ENCODE measurements at places on chromosomes 13 and 19.

GRCh38 chr13:40460116-40460515 lies 206.3 kb downstream of the FOXO1 start:
- DNase-seq: no peak

DNA sequence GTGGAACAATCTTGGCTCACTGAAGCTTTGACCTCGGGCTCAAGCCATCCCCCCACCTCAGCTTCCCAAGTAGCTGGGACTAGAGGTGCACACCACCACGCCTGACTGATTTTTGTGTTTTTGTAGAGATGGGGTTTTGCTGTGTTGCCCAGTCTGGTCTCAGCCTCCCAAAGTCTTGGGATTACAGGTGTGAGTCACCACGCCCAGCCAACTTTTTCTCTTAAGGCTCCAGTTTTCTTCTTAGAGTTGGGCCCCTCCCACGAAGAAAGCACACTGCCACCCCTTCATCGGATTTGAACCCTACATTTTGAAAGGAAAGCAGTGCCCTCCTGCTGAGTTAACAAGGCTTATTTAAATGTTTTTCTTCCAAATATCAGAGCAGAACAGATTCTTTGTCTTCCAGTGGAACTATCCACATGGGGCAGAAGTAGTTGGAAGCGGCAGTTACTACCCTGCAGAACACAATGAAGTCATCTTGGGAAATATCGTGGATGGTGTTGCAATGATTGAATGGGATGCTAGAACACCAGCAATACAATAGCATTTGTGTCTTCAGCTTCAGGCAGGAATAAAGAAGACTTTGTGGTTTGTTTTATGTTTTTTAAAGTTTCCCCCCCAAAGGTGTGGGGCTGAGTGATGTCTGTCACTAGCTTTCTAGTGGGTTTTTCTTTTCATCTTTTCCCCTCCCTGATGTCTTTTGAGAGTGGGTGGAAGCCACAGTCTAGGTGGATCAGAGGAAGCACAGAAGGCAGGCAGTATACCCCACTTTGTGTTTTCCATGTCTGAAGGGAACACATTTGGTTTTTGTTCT lies 8.9 kb downstream of the ACTN4 start:
- DNase-seq: no peak

- DNase-seq: no peak
Observed at GRCh38 chr13:44951184-44951583, 38.1 kb downstream of the NUFIP1 start.

DNA sequence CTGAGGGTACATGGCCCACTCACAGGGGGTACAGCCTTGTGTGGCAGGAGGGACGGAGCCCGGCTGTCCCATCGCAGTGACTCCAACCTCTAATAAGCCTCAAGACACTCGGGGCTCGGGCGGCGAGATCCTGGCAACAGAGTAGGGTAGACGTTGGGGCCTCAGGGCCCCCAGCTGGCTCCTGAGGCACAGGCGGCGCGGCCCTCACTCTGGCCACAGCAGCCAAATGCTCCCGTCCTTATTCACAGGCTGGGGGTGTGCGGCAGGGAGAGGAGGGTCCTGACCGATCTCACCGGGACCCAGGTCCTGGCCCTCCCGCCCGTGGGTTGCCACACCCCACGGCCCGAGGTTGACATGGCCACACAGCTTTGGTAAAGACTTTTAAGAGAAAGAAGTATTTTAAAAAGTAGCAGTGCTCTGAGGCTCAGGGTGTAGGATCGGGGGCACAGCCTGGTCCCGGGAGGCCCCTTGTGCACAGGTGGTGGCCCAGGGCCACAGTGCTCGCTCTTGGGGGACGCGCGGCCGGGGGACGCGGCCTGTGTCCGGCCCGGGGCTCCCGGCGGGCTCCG lies 7.6 kb downstream of the SLC39A3 start:
- DNase-seq: no peak

DNA sequence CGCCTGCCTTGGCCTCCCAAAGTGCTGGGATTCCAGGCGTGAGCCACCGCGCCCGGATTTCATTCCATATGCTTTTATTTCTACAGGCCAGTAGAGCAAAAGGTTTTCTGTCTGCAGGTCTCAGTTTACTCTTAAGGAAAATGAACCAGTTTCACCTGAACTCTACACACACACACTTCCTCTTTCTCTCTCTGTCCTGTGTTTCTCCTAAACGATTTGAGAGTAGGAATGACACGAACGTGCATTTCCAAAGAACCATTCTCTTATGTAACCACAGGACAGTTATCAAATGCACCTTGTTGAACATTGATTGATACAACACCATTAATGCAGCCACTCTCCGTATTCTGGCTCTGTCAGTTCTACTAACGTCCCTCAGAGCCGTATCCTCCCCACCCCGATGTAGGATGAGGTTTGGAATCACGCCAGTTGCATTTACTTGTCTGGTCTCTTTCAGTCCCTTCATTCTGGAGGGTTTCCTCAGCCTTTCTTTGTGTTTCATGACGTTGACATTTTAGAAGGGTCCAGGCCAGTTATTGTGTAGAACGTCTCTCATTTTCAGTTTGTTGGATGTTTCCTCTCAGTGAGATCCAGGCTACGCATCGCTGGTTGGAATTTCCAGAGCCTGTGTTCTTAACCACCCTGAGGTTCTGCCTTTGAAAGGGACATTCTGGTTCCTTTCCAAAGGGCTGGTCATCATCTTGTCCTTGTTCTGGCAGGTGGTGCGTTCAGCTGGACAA lies 36.0 kb downstream of the BICRA start:
- no peak for DNase-seq

- peak; percentile 79 for DNase-seq
Observed at GRCh38 chr13:52455677-52456041, 381 bp downstream of the CKAP2 start.

- DNase-seq: peak; percentile 67
Observed at GRCh38 chr19:48858984-48859710, 9.3 kb downstream of the PLEKHA4 start.

- DNase-seq: no peak
Observed at GRCh38 chr13:56271686-56272085, 869.0 kb upstream of the PRR20A start.

DNA sequence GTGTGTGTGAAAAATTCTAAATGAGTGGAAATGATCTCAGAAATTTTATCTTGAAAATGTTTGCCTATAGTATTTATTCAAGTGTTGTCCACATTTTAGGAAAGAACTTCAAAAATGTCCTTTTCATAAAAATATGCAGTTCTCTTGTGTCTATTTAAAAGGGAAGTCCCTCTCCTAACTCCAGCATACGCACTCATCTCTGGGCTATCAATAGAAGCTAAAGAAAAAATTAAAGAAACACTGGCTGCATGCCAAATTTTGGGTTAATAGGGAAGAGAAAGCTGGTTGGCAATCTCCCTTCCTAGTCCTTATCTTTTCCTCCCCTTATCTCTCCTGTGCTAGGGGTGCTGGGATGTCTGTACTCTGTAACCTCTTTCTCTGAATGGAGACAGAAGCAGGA lies 313.3 kb downstream of the ENOX1 start:
- no peak for DNase-seq

- DNase-seq: no peak
Observed at GRCh38 chr19:13978351-13979243, 26.3 kb downstream of the DCAF15 start.

DNA sequence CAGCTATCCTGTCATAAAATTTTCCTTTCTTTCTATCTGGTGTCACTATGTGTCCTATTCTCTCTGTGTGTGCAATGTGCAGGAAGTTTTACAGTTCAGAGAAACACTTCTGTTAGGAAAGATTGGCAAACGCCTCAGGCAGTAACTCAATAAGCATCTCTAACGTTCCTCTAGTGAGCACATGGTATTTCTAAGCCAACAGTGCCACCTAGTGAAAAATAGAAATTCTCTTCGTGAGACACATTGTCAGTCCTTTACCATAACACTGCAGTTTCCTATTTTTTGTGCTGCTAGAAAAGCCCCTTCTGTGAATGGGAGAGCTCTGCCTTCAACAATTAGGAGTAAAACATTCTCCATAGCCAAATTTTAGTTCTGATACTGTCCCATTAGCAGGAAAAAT lies 50.7 kb downstream of the ZNF723 start:
- no peak for DNase-seq

GRCh38 chr19:48554385-48555091 lies 2.6 kb downstream of the SULT2B1 start:
- no peak for DNase-seq

- no peak for DNase-seq
Observed at GRCh38 chr19:10686661-10687517, 14.3 kb upstream of the QTRT1 start.

GRCh38 chr19:40592170-40592569 lies 9.0 kb upstream of the LTBP4 start:
- no peak for DNase-seq

DNA sequence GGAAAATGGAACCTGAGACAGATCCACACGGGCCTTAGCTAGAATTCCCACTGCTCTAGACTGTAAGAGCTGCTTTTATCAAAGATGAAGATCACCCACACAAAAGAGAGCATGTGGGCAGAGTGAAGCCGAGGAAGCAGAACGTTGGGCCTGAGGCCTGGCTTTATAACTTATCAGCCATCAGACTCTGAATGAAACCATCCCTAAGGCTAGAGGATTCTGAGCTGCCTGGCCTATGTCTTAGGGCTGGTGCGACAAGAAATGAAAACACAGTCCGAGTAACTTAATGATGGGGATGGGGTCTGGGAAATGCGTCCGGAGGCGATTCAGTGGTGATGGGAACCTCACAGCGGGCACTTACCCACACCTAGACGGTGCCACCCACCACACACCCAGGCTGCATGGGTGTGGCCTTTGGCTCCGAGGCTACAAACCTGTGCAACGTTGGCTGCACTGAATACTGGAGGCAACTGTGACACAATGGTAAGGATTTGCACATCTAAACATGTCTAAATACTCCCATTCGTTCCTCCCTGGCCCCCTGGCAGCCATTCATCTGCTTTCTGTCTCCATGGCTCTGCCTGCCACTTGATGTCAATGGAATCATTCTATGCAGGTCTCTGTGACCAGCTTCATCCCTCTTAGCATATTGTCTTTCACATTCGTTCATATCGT lies 62.0 kb downstream of the SLC15A1 start:
- no peak for DNase-seq
